ENCODE measurements at places on chromosomes 12 and 14.

DNA sequence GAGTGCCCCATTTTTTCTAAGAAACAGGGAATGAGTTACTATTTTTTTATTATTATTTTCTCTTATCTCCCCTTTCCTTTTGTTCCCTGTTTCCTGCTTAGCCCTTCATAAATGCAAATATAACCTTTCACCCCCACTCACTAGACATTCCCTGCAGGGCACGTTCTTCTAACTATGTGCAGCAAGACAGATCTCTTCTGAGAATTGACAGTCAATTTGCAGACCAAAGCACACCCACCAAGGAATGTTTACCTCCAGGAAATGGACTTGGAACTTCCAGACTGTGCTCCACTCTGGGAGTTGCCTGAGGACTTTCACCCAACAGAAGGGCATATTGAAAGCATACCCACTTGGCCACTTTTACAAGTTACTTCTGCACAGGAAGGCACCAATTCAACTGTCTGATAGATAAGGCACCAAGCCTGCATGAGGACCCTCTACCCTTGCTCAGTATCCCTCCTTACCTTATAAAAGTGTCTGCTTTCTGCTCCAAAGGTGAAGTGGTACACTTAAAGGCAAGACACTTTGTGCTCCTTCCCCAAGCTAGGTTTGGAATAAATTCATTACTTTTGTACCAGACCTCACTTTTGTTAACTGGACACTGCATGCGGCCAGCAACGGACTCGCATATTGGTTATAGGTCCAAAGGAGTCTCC lies 6.5 kb downstream of the TAS2R19 start:
- DNase-seq = no peak

- no peak for DNase-seq
Observed at GRCh38 chr12:89836026-89836425, 127.4 kb upstream of the ATP2B1 start.

- no peak for DNase-seq
Observed at GRCh38 chr14:104285508-104285840, 147.1 kb downstream of the KIF26A start.

GRCh38 chr14:106691601-106692291 lies 1165.4 kb downstream of the TMEM121 start:
- DNase-seq = no peak

DNA sequence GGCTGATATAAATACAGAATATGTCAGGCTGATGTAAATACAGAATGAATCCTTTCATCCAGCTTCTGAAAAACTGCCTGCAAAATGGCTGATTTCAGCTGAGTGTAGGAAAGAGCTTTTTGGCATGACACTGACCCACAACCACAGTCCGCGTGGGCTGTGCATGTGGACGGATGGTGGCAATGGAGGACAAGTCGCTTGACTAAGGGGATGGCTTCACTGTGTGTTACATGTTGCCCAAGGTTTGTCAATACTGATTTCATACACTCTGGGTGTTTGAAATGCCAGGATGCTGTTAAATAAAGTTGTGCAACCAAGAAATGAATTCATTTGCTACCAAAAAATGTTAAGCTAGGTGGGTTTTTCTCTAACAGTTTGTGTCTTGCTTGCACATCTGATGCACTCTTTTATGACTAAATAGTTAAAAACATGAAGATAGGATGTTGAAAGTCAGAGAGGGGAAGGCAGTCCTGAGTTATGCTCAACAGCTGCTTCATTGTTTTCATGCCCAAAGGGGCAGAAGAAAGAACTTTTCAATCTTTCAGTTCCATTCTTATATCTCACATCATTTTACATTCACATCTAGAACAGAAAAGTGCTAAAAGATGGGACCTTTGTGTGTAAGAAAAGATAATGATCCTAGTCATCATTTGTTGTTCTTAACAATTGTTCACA lies 36.5 kb upstream of the OVCH1 start:
- no peak for DNase-seq

DNA sequence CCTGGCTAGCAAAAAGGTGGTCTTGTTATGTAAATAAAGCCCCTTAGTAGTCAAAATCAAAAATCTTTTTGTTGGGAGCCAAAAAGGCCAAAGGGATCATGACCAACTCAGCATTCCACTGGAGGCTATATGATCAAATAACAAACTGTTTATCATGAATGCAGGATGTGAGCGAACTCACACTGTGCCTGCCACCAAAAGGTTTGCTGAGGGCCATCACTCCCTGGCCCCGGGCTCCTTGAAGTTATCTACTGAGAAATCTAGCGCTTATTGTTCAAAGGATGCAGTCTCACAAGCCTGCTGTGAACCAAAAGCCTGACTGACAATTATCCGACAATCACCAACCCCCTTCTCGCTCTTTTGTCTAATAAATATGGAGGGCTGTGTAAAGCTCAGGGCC lies 107.2 kb upstream of the DDHD1 start:
- DNase-seq = no peak

- no peak for DNase-seq
Observed at GRCh38 chr14:100488057-100488456, 99.2 kb downstream of the BEGAIN start.

DNA sequence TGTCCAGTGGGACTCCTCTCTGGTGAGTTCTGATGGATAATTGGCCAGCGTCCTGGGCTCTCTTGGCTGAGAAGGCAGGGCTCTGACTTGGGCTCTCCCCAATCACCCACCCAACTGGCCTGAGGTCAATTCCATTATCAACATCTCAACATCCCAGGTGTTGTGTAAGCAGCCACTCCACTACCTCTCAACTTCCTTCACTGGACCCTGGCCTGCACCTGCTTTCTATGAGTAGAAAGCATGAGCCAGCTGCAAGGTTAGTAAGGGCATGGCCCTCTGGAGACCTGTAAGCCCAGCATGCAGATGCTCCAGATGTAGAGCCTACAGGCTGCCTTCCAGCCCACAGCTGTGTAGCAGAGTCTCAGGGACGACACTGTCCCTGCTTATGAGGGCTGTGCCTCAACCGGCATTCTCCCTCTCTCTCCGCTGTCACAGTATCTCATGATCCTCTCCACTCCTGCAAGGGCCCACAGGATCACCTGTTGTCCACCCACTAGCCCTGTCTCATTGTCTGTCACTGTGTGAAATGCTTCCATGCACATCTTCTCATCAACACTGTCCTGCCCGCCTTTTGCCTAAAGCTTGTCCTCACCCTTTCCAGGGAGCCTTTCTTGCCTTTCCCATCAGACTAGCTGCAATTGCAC lies 5.4 kb upstream of the KRT81 start:
- DNase-seq = no peak

DNA sequence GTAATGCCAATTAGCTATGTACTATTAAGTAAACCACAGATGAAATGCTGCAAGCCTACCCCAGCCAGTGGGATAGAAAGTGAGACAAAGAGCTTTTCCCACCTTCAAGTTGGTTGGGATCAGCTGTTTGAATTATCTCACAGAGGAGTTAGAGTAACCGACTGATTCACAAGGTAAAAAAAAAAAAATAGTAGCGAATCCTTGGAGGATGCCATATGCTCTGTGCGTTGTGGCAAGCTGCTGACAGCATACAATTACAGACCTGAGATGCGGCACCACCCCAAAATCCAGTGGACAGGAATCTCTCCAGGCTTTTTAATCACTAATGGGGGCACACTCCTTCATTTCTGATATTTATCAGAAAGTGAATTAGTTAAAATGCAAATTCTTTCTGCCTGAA lies 157.0 kb upstream of the RMST start:
- peak; percentile 40 for DNase-seq

DNA sequence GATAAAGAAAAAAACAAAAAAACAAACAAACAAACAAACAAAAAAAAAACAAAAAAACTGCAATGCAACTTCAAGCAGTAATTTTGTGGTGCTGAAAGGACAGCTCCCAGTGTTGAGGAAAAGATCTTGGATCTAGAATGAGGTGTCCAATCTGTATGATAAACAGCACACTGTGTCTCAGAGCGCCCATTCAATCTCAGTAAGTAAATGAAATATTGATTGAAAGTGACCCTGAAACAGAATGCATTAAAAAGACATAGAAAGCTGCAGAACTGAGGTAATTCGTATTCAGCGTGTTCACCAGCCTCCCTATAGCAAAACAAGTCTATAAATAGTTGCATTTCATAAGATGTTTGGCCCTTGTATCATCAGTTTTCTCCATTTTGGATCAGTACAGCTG lies 153.0 kb downstream of the NOVA1 start:
- no peak for DNase-seq

DNA sequence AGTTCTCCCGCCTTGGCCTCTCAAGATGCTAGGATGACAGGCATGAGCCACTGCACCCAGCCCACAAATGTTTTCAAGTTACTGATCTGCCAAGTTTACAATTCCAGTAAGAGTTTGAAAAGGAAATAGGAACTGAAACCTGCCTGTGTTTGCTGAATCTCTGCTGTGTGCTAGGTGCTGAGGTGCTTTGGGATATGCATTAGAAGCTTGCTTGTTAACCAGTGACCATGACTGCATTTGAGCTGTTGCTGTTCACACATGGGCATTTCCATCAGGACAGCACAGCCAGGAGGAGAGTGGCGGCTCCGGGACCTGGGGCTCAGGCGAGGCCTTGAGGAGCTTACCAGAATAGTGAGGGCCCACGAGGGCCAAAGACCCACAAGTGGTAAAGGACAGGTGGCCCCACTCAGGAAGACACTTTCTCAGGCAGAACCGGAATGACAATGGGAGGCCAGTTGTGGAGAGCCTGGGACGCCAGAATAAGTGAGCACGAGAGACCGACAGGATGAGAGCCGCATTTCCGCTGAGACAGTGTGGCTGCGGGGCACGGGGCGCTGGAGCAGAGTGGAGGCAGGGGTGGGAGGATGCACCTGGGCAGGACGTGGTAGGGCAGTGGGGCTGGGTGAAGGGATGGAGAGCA lies 54.5 kb upstream of the MMP17 start:
- DNase-seq = no peak
